Activated CD8-positive, alpha-beta memory T cell treated with anti-CD3 and anti-CD28 coated beads for 24 hours (primary cell): ENCODE measurements at places on chromosomes 12 and 14.
A peak's percentile ranks its signal among the peaks of the same experiment; 100 is the strongest.

GRCh38 chr12:93563807-93564538 lies 8.5 kb upstream of the SOCS2 start:
- no peak for DNase-seq

DNA sequence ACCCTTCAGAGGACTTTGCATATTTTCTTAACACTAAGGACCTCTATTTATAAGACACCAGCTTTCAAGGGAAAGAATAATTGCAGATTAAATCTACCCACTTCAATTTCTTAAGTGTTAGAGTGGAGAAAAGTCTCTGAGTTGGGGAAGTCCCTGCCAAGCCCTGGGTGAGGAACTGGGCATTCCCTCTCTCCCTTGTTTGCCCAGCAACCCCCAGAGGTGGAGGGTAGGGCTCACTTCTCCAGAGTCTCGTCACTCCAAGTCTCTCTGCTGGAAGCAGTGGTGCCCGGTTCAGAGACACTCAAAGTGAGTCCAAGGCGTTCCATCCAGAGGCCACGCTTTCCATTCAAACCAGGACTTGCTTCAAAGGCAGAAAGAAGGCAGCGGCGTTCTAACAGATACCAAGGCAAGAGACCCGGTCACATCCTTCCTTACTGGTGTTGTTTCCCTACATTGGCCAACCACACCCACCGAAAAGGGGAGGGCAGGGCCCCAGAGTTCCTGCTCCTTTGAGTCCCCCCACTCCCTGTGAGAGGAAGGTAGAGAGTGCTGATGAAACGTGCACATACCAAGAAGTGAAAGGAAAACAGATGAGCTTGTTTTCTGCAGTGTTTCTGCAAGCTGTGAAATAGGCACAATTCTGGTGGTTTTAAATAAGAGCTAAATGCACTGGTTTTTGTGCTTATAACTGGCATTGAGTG lies 6.1 kb upstream of the BDKRB2 start:
- no peak for DNase-seq

- DNase-seq: peak; percentile 47
Observed at GRCh38 chr14:23076785-23077408, 18.0 kb downstream of the ACIN1 start.

DNA sequence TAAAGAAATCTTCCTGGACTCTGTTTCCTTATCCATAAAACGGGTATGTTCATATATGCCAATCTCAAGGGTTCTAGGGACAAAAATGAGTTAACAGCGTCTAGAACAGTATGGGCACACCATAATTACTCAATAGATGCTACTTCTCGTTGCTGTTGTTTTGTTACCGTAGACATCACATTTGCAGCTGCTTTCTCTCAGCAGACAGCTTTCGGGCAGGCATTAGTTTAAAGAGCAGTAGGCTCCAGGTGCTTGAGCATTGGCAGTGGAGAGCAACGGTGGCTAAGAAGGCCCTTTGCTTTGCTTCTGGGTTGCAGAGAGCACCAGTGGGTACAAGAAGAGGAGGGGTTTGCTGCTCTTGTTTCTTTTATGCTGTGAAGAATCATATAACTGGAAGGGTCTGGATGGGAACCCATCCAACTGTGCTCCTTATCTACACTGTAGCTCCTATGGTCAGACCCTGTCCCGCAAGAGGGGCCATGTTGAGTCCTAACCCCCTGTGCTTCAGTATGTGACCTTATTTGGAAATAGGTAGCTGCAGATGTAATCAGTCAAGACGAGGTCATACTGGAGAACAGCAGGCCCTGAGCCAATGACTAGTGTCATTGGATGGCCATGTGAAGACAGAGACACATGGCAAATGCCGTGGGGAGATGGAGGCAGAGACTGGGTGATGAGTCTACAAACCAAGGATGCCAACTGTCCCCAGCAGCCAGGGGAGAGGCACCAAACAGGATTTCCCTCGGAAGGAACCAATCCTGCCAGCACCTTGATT lies 120.0 kb downstream of the RBM19 start:
- no peak for DNase-seq

DNA sequence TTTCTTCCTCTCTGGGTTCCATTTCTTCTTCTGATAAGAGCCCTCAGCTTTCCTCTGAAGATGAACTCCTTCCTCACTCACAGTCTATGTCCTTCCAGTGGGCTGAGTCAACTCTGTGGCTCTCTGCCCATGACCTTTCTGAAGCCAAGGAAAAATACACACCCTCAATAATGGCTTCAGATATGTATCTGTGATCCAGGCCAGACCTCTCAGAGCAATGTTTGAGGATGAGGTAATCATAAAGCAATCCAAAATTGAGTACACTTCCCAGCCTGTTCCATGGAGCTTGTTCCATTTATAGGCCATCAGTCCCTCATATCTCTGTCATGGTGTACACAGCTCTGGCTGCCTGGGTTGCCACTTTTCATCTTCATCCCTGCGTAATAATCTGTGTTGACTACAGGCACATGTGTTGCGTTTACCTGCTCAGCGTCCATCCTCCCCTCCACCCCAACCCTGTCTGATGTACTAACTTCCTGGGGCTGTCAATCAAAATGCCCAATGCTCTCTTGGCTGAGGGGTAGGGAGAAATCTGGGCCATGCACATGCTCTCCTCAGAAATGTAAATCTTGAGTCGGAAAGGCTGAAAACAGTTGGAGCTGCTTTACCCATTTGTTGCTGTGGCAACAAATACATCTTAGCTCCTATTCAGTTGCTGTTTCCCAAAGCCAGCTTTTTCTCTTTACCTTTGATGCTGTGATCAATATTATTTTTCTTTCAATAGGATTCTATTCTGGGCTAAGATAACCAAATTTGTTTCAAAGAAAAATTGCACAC lies 377.8 kb upstream of the TMEM132C start:
- no peak for DNase-seq

DNA sequence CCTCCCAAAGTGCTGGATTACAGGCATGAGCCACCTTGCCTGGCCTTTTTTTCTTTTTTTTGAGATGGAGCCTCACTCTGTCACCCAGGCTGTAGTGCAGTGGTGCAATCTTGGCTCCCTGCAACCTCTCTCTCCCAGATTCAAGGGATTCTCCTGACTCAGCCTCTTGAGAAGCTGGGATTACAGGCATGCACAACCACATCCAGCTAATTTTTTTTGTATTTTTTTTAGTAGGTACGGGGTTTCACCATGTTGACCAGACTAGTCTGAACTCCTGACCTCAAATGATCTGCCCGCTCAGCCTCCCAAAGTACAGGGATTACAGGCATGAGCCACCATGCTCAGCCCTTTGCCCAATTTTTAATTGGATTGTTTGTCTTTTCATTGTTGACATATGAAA lies 58.0 kb downstream of the SINHCAF start:
- no peak for DNase-seq

DNA sequence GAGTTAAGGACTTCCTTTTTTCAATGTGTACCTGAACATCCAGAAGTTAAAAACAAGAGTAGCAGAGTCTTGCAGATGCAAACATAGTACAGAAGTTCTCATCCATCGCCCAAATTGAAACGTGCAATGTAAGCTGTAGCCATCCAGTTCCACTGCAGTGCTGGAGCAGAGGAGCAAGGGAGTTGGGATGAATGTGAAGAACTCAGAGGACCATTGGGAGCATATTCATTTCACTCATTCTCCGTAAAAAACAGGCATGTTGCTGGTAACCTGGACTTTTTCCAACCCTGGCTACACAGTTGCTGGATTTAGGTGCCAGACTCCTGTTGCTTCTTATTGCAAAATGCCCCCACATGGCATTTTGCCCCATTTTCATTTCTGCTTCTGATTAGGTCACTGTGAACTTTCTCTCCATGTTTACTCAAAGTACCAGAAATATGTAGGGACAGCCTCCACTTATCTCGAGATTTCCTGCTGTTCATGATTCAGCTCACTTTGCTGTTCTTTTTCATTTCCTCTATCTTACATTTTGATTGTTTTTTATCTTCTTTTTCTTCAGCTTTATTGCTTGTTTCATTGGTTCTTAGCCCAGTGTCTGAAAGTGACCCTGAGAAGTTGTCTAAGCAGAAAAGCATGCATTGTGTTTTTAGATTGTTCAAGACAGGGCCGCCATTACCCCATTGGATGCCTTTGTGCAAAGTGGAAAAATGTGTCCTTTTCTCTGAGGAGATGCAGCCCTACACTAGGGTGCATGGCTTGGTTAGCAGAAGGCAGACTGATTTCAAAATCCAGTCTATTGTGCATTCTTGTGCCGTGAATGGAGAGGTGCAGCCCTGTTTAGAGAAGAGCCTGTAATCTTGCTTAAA lies 109.0 kb upstream of the AMIGO2 start:
- DNase-seq: no peak

- no peak for DNase-seq
Observed at GRCh38 chr12:39815746-39816145, 196.1 kb upstream of the ABCD2 start.

- no peak for DNase-seq
Observed at GRCh38 chr14:33847066-33847465, 103.8 kb downstream of the EGLN3 start.

GRCh38 chr12:122888232-122888752 lies 7.6 kb downstream of the VPS37B start:
- no peak for DNase-seq

DNA sequence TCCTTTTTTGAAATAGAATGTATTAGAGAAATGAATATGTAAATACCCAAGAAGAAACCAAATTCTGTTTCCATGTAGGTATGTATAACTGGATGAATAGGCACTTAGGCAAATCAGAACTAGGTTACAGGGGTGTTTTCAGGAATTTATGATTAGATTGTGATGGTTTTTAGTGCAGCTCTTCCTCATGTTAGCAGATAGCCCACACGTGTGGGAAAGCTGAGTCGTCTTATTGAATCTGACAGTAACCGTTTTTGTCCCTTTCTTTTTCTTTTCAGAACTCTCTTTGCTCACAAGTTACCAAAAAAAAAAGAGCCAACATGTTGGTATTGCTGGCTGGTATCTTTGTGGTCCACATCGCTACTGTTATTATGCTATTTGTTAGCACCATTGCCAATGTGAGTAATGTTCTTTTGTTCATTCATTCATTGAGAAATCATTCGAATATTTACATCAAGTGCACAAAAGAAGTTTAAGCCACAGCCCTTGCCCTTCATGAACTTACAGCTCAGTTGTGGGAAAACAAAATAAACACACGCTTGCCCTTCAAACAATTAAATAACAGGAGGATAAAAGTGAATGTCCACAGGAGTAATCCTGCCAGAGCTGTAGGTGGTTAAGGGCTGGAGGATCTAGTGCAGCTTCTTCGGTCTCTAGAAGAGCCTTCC lies 14.8 kb downstream of the EMP1 start:
- no peak for DNase-seq

DNA sequence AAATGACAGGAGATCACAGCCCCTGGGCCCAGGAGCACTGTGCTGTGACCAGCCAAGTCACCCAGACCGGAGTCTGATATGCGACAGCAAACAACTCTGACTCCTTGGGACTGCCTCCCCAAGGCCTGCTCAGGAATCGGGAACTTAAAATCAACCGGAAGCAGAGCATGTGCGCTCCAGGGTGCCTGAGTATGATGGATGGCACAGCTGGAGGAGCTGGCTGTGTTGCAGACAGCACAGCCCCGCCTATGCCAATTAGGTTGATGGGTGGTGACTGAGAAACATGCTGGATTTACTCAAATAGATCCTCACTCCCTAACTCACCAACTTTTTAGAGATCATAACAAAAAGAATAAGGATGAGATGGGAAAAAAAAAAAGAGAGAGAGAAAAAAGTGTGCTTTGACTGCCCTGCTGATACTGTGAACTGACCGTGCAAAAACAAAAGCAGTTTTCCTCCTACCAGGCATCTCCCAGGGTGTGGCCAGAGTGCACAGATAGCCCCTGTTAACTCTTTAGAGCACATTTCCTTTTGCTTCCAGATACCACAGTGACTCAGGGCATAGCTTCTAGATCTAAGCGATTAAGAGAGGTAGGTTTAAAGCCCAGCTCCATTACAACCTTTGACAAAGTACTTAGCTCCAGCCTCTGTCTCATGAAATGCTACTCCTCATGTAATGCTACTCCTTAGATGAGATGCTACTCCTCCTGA lies 27.4 kb upstream of the STON2 start:
- DNase-seq: no peak

DNA sequence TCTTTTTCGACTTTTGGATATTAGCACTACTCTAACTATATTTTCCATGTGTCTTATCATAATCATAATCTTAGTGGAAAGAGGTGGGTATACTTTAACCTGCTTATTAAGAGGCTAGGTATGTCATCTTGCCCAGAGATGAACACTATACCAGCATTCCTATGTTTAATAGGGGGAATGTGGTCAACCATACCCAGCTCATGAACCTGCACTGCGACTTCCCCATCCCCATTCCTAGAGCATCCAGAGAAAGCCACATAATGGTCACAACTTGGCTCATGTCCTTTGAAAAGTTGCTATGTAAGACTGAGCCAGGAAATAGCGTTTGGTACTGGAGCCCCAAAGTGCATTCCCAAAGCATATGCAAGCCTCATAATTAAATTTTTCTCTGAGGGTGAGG lies 55.2 kb downstream of the TMCC3 start:
- DNase-seq: no peak

DNA sequence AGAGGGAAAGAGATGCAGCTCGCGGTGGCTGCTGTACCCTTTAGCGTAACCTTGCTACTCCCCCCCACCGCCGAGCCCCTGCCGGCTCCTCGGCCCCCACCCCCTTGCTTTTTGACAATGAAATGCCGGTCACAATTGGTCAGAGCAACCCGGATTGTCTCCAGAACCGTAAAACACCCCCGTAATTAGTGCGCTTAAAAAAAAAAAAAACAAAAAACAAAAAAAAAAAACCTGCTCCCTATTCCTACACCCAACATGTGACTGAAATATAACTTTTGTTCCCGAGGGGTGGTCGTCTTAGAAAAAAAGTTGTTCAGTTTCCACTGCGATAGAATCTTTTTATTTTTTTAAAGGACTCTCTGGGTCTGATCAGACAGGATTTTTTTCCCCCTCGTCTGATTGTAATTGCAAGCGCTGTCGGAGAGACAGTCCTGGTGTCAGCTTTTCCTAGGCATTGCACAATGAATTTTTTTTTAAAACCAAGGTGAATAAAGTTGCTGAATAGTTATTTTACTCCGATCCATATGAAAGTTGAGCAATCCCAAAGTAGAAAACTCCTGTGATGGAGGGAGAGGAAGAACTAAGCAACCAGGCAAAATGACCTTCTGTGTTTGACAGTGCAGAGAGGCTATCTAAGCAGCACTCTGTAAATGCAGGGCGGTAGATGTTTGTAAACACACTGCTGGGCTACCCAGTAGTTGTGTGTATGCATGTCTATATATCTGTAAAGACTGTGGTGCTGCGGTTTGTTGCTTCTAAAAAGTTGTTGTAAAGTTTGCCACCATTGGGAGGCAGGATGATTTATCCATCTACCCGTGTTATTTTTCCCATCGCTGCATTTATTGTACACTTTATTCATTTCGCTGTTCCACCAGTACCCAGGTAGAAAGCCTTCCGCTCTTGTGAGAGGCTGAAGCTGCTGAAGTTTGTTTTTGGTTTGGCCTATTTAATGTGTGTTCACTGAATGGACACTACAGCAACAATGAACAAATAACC lies 1.1 kb downstream of the ETV6 start:
- DNase-seq: no peak

DNA sequence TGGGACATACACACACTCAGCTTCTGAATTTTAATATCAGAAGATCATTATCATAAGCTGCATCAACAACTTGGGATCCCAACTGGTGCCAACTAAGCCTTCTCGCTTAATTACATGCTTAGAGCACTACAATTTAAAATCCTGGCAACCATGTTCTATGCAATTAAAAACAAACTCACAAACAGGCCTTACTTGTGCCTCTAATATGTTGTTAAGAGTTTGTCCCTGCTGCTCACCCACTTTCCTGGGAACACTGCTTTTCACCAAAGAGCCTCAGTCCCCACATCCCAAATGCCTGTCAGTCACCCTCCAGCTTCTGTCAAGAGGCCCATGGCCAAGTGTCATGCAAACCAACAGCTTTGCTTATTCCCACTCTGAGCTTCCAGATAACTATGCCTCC lies 69.7 kb downstream of the TTC9 start:
- no peak for DNase-seq

- DNase-seq: no peak
Observed at GRCh38 chr12:105231396-105231795, 4.6 kb downstream of the APPL2 start.
